DMS79 treated with DMSO at 0.1 percent for 48 hours (cell line): ENCODE measurements at places on chromosomes 4 and X.

DNA sequence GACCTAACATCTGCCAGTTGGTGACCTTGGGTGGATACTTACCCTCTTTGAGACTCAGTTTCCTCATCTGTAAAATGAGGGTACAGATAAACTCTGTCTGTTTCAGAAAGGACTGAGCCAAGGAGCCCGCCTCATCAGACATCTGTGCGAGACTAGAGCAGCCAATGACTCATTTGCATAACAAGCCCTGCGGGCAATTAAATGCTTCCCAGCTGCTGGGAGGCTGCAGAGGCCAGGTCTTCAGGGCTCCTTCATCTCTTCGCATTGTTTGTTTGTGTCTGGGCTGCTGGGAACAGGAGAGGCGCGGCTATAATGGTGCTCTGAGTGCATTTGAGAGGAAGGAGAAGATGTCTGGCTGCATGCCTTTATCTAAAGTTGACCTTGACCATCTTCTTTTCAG lies 85.0 kb downstream of the ADRA2C start:
- peak; percentile 48 for DNase-seq

DNA sequence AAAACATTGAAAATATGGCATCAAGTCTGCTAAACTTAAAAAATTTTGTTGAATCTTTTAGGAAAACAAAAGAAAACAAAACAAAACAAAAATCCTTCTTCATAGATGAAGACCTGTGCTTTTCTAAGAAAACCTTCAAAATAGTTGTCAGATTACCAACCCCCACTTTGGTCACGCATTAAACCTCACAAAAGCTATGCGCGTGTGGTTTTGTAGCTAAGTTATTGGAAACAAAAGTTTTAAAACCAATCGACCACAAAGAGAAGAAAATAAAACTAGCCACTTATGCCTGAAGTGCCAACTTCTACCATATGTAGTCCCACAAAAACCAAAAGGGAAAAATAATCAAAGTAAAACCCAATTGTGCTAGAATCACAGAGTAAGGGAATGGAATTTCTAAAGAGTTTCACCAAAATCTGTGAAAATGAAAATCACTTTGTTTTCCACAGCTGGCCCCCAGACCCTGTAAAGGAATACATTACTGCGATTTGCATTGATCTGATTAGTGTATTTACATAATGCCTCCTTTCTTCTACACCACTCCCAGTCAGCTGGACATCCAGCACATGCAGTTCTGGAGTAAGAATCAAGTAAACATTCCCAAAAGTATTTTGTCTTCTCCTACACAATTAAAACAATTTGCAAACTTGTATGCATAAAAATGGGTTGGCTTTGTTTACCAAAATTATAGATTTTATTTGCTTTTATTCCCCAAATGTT lies 330.1 kb upstream of the DKK2 start:
- DNase-seq: no peak

- no peak for DNase-seq
These were observed 591.4 kb upstream of the PCDH10 start for GRCh38 chr4:132557660-132558059.

- no peak for DNase-seq
These were observed 107.2 kb downstream of the SCD5 start for GRCh38 chr4:82691431-82691830.

DNA sequence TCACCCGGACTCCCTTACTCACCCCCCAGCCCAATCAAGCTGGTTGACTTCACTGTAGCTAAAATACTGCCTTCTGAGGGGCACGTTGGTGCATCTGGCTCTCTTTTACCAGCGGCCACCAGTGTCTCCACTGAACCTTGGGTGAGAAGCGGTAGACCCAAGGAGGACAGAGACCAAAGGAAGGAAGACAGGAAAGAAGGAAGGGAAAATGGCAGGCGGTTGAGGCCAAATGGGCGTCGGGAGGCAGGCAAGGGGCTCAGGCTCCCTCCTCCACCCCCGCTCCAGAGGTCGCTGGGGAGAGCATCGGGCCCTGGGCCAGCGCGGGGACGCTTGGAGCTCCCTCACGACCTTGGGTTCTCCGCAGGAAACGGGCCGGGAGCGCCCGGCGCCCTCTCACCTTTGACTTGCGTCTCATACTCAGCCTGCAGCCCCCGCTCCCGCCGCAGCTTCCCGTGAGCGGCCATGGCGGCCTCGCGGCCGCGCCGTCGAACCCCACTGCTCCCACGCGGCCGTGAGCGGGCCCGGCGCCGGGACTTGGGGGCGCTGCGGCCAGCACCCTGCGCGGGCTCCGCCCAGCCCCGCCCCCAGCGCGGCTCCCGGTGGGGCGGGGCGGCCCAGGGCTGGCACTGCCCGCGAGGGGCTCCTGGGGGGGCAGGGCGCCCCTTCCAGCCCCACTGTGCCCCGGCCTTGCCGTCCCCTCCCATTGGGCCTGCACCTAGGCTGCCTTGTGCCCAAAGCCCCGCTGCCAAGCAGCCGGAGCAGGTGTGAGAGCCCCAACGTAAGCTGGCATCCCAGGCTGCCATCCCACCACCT lies at the start of gene ARHGAP4:
Gene ARHGAP4, minus strand, starts transcription at position 526 of the 813 bp plus-strand sequence. Its CDS starts 62 bp downstream, at position 464.
- DNase-seq: peak; percentile 23

DNA sequence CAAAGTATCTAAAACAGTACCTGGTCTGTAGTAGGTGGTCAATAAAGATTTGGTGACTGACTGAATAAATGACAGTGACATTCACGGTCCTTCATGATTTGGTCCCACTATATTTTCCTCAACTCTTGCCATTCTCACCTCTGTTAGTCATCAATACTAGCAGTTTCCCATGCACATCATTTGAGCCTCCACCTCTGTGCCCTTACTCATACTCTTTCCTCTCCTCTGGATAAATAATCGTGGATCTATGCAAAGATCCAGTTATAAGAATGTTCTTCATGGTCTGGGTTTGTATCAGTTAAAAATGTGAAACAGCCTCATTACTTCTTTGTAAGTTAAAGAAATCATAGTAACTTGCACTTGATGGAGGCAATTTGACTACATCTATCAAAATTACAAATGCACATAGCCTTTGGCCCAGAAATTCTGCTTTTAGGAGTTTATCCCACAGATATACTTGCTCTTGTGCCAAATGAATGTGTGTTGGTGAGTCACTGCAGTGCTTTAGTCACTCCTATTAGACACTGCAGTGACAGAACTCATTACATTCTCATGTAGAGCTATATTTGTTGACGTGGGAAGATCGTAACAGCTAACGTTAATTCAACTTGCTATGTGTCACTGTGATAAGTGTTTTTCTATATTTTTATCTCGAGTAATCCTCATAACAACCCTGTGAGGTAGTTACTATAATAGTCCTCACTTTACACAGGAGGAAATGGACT lies 121.9 kb upstream of the SMIM10 start:
- no peak for DNase-seq

DNA sequence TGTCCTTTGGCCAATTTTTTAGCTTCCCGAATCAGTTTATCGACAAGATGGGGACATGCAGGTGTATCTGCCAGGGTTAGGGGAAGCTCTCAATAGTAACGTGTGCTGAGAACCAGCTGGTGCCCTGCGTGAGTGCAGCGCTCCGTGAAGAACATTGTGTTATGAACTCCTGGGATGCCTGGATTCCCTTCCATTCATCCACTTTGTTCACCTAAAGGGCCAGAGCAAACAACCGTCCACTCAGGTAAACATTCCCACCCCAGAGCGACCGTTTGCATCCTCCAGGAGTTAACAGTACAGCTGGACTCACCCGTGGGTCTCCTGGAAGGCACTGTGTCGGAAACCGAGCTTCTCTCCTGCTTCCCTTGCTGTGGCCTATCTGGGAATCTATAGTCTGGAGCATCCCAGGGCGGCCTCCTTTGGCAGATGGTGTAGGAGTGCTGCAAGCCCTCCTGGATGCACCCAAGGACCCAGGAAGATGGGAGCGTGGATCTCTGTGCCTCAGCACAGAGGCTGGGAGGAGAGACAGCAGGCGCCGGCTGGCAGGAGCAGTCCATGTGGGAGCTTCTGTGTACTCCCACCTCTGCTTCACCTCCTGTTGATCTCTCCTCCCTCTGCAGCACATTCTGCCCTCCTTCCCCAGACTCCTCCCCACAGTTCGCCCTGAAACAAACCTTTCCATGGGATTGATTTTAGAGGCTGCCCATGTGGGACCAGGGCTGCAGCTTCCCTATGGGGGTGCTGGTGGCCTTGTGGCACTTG lies 62.7 kb downstream of the SHROOM2 start:
- no peak for DNase-seq

GRCh38 chrX:18748499-18748898 lies 41.1 kb downstream of the PPEF1 start:
- no peak for DNase-seq
